Activated T-helper 17 cell treated with anti-CD3 and anti-CD28 coated beads, Interleukin-2, amount 50 U/mL, for 72 hours (primary cell): ENCODE measurements at places on chromosomes 5 and 9. TPM values are rescaled to one million over a fixed set of nuclear protein-coding genes. Genes with fewer than 3 reads are reported as not detected.

PCDHGB3 gene
- not detected for total RNA-seq

EGR1 gene
- 77.6 TPM for total RNA-seq

- ATAC-seq: no peak
These were observed 71.9 kb downstream of the DAPK1 start for GRCh38 chr9:87569518-87569917.

DNA sequence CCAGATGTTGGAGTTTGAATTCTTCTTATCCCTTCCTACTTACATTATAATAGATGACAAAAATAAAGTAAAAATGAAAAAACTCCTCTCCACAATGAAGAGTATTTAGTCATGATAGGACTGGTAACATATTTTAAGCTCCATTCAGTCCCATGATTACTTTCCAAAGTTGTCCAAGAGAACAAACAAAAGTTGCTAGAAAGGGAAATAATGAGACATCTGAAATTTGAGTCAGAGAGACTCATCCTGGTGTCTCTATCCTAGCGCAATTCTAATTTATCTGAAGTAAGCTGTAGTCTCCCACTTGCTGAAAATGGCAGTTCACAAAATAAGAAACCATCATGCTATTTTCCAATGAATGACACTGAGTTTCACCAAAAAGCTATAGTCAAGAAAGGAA is 152.2 kb downstream of the BNC2 start:
- ATAC-seq: no peak

GRCh38 chr9:116943970-116944369 is 256.9 kb downstream of the TRIM32 start:
- no peak for ATAC-seq

DNA sequence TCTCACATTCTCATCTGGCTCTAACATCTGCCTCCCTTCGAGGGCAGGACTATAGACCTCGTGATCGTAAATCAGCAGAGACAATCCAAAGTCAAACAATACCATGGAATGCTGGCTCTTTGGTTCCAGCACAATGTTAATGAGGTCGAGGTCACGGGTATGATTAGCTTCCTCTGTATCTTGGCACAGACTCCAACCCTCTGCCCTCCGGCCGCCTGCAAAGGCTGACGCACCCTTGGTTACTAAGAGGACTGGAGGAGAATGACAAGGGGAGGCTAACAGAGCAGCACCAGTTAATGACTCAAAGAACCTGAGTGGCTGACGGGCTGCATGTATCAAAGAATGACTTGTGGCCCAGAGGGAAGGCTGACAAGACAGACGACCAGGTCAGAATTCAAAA is 10.1 kb downstream of the LHFPL2 start:
- ATAC-seq: no peak

DNA sequence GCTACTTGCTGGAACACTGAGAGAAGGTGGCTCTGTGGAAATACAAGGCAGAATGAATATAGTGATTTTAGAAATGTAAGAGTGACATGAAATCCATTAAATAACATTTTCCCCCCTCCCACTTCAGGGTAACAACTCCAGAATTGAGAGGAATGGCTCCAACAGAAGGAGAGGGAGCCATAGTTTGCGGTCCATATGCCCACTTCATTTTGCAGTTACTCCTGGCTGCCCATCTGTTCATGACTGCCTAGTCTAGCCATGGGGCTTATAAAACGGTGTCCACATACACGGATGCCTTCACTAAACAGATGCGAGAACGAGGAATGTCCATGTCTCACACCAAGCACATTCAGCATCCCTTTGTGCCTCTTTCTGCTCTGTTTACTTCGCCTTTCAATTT is 186.7 kb downstream of the TMEM38B start:
- ATAC-seq: no peak
